ENCODE measurements at places on chromosomes 2 and 18.

DNA sequence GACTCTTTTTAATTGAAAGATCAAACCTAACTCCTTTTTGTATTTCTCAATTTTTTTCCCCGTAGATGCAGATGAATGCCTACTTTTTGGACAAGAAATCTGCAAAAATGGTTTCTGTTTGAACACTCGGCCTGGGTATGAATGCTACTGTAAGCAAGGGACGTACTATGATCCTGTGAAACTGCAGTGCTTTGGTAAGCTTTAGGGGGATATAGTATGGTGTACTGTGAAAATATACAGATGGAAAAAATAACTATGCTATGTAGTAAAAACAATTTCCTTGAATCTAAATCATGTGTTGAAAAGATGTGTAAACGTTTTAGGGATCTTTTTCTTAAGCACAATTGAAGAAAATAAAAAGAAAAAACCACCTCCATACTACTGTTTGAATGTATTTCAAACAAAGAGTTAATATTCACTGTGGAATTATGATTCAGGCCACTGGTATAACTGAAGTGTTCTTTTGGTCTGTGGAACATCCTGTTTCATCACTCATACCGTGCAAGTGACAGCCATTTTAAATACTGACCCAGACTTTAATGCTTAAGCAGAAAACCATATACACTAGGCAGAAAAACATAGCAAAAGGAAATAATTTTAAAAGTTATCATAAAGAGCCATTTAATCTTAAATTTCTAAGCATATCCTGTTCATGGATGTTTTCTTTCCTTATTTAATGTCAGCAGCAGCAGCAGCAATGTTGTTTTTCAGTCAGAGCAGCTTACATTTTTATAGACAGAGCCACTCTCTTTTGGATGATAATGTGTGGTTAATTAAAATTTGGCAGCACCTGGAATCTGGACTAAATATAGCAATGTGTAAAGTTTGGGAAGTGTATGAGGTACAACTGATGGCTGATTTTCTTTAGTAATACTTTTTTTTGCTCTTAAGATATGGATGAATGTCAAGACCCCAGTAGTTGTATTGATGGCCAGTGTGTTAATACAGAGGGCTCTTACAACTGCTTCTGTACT is 112.8 kb upstream of the RASGRP3 start:
- DNase-seq: peak; percentile 33

- peak; percentile 90 for DNase-seq
These were observed 143.2 kb upstream of the SETBP1 start for GRCh38 chr18:44537526-44537925.

DNA sequence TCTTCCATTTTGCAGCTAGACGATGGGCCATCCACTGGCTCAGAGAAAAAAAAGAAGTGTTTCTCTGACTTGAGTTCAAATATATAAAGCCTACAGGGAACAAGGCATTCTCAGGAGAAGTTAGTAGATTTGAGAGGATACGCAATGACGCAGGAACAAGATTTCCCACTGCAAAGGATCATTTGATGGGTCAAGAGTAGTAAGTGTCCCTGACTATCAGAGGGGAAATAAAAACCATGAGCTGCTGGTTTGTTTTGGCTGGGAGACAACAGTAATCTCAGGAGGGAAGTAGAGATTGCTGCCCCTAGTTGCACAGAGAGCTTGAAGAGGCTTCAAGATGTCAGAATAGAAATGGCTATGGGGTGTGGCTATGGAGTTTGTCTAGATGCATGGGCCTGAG is 22.3 kb upstream of the MYO1B start:
- no peak for DNase-seq

DNA sequence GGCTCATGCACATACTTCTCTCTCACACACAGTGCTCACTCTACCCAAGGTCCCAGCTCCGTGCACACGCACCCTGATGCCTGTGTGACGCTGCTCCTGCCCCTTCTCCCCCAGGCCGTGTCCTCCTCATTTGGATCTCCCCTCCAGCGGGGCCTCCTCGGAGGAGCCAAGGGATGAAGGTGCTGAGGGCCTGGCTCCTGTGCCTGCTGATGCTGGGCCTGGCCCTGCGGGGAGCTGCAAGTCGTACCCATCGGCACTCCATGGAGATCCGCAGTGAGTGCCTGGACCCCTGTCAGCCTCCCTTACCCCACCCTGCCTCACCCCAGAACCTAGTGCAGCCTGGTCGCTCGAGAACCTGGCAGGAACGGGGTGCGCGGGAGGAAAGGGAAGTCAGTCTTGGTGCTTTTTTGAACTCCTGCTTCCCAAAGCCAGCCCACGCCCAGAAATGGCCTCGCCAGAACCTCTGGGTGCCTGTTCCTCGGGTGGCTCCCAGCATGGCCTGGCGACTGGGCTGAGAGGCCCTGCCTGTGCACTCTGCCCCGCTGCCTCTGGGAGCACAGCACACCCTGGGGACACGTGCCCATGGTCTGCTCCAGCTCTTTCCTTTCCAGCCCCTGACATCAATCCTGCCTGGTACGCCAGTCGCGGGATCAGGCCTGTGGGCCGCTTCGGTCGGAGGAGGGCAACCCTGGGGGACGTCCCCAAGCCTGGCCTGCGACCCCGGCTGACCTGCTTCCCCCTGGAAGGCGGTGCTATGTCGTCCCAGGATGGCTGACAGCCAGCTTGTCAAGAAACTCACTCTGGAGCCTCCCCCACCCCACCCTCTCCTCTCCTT is at the start of gene PRLH:
TSS of gene PRLH (plus strand) at position 174 of the 835 bp plus-strand sequence. CDS start at position 174, 0 bp downstream.
- no peak for DNase-seq

GRCh38 chr2:16081316-16082200 is 141.2 kb downstream of the MYCN start:
- no peak for DNase-seq

DNA sequence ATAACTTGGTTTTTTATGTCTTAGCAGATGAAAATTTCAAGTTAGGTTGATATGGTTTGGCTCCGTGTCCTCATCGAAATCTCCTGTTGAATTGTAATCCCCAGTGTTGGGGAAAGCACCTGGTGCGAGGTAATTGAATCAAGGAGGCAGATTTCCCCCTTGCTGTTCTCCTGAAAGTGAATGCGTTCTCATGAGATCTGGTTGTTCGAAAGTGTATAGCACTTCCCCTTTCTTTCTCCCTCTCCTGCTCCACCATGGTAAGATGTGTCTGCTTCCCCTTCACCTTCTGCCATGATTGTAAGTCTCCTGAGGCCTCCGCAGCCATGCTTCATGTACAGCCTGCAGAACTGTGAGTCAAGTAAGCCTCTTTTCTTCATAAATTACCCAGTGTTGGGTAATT is 242.1 kb upstream of the TNP1 start:
- no peak for DNase-seq

DNA sequence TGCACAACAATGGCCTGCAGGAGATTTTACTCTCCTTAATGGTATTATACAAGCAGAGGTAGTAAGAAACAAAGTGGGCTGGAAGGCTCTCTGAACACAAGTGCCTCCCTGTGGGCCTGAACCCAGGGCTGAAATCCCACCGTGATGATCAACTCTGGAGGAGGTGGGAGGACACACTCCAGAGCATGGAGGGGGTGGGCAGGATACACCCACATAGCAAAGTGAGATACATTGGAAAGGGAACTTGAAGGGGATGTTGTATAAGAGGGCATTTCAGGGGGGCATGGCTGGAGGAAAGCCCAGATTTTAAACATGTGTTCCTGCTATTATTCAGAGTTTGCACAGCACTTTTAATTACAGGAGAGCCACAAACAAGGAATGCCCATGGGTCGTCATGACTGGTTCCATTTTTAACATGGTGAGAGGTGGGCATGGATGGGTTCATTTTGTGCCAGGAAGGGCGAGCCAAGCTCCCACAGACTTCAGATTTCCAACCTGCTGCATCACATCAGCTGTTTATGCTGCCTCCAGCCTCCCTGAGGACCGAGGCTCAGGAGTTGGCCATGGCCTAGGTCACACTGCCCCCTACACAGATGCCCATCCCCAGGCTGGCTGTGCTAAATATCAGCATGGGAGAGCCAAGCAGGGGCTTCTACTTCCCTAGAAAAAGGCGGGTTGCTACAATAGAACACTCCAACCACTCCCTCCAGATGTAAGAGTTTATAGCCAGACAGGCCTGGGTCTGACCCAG is 416.2 kb upstream of the ID2 start:
- no peak for DNase-seq

GRCh38 chr2:70340761-70341476 is 39.1 kb upstream of the FAM136A start:
- DNase-seq: peak; percentile 82

GRCh38 chr2:46569061-46569560 is 89.7 kb downstream of the TMEM247 start:
- no peak for DNase-seq

DNA sequence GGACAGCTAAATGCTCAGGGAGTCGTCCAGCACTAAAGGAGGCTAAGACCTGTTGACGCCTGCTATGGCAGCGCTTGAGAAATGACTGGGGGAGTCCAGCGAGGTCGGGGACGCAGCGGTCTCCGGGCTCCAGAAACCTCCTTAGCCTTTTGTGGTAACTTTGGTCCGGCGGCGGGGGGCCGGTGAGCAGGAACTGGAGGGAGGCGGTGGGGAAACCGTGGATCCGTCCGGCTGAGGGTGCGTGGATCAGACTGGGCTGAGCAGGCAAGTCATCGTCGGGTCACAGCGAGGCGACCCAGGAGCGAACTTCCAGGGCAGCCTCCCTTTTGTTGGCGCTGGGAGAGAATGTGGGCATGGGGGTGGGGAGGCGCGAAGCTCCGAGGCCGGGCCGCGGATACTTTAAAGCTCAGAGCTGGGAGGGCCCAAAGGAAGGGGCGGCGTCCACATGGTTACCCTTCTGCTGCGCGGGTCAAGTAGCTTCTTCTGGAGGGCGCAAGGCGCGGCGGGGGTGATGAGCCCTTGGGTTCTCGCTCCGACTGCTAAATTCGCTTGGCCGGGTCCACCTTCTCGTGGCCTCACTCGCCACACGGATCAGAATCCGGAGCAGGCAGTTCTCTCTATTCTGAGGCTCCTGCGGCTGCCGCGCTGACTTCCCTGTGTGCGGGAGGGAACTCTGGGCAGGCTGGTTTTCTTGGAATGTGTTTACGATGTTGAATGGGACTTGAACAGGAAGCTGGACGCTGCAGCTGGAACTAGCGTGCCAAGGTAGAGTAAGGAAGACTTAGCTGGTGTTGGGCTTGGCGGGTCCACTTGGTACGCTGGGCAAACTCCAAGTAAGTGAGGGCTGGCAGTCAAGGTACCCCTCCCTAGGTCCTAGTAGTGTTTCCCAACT is 920 bp downstream of the GULP1 start:
- DNase-seq: peak; percentile 78

DNA sequence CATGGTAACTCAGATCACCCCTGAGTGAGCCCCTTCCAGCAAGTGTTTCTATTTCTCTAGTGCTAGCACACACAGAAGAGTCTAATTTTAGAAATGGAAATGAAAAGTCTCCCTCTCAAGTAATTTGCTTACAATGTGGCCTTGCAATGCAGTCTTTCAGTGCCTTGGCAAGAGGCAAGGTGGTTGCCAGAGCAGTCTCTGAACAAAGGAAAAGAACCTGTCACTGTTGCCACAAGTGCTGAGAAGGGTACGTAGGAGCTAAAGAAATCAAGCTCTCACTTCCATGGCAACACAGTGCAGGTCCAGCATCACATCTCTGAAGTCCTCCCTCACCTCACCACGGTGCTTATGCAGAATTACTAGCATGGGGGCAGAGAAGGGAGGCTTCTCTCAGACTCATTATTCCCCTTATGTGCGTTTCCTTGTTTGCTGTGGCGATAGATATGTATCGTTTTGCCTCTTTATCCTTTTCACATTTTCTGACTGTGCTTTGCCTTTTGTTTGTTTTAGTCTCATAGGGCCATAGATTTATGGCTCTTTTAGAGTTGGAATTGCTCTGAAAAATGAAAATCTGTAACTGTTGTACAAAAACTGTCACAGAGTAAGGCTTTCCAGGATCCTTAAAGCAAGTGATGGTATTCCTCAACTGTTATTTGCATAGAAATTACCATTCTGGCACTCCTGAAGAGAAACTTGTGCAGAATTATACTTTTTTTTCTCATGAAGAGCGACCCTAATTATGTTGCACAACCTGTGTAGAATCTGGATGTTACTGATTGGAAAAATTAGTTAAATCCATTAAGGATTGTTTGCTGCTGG is 164.8 kb downstream of the CCDC85A start:
- DNase-seq: no peak

DNA sequence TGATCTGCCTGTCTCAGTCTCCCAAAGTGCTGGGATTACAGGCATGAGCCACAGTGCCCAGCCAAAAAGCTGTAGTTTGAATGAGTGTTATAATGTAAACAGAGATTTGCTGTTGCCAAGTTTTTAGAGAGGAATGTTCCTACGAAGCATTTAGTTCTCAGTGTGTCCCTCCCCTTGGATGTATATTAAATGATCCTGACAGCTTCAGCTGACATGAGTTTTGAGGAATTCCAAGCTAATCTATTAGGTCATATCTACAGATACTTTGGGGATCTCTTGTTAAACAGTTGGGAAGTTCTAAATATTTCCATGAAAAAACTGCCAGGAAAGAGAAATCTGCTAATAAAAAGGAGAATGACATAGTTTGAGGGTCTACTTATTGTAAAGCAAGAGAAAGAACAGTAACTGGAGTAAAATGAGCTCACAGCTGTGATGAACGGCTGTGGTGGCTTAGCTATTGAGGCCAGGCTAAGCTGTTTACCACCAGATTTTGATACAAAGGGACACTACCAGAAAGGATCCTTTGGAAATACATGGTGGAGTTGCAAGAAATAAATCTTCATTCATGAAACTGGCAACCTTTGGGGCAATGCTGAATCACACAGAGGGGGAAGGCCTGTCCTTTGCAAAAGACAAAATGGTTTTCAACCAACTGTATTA is 2.6 kb upstream of the STON1 start:
- no peak for DNase-seq

DNA sequence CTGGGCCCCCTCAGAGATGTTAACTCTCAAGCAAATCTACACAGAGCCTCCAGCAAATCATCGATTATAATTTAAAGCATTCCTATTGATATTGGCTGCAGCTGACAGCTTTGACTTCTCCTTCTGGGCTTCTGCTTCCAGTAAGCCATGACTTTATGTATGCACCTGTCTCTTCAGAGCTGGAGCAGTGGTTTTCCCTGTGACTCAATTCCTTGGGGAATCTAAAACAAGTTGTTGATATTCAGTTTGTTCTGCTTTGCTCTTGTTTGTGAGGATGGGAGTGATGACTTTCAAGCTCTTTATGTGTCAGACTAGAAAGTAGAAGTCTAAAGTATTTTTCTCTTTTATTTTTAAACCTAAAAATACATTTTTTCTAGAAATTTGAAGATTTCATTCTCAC is 45.1 kb upstream of the TNP1 start:
- DNase-seq: no peak

- DNase-seq: no peak
These were observed 52.2 kb upstream of the GALNT13 start for GRCh38 chr2:153819501-153819900.

DNA sequence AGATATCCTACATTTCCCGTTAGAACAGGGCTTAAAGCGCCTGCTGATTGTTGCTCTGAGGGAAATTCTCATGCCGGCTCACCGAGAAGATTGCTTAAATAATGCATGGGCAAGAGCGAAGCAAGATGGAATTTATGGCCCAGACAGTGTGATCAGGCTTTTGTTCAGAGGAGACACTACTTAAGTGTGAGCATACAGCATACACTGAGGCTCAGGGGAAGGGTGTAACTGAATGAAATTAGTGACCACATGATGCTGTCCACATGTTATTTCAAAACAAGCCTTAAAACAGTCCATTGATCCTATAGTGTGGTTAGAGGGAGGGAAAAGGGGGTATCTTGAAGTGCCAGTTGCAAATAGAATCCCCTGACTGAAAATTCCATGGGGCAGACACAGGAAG is 125.5 kb downstream of the RAPGEF4 start:
- DNase-seq: no peak

GRCh38 chr18:31710826-31711225 is 26.4 kb upstream of the B4GALT6 start:
- no peak for DNase-seq

GRCh38 chr2:171600126-171600525 is 77.9 kb downstream of the CYBRD1 start:
- DNase-seq: no peak

Measured in AG20443 (cell line).